Thymus (tissue), 14 donors: ENCODE measurements at places on chromosomes 4 and X.

DNA sequence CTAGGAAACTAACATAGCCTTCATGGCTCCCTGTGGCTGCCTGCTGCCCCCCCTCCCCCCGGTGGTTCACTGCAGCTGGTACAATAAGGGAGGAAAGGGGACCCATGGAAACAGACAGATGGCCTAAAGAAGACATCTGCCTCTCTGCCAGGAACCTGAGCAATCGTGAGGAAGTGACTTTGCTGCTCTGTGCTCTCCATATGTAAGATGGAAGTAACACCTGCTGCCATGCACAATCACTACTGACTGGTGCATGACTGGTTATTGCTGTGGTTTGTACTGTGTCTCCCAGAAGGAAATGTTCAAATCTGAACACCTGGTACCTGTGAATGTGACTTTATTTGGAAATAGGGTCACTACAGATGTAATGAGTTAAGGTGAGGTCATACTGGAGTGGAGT lies 43.6 kb downstream of the CD99L2 start:
- peak; percentile 12 for DNase-seq
- H3K4me3 ChIP-seq = no peak overlapping the region
- H3K27me3 ChIP-seq = no peaks in the 10 kb centered on the region

DNA sequence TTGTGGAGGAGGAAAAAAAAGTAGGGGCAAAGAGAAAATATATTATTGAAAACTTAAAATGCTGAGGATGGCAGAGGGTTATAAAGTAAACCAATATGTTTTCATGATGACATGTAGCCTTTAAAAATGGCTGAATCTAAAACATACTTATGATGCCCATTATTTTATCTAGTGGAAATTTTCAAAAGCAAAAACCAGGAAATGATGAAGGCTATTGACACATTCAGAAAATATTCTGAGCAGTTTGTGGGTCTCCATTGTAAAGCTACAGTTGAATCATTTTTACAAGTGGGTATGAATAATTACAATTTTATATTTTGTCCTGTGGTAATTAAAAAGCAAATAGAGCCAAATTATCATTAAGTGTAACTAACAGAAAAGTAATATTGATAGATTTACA lies 10.7 kb downstream of the PLS3 start:
- H3K27ac ChIP-seq = no peak overlapping the region
- H3K4me1 ChIP-seq = no peaks in the 10 kb centered on the region
- no peak overlapping the region for H3K4me3 ChIP-seq
- no peak for DNase-seq
- no peaks in the 10 kb centered on the region for H3K36me3 ChIP-seq
- no peaks in the 10 kb centered on the region for H3K27me3 ChIP-seq

DNA sequence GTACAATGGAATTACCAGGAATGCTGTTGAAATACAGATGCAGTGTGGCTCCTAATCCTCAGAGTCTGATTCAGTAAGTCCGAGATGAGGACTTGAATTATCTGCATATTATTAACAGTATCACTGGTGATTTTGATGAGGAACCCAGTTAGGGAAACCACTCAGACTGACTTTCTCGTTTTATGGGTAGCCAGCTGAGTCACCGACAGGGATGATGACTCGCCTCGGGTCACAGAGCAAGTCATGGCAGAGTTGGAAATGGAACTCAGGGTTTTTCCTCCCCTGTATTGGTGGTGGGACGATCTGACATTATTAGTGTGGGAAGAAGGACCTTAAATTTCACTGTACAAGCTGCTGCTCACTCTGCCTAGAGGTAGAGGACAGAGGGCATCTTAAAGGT lies 51.3 kb downstream of the RTL9 start:
- no peak overlapping the region for H3K4me3 ChIP-seq
- no peaks in the 10 kb centered on the region for H3K4me1 ChIP-seq
- no peaks in the 10 kb centered on the region for H3K36me3 ChIP-seq
- no peak overlapping the region for H3K27ac ChIP-seq

DNA sequence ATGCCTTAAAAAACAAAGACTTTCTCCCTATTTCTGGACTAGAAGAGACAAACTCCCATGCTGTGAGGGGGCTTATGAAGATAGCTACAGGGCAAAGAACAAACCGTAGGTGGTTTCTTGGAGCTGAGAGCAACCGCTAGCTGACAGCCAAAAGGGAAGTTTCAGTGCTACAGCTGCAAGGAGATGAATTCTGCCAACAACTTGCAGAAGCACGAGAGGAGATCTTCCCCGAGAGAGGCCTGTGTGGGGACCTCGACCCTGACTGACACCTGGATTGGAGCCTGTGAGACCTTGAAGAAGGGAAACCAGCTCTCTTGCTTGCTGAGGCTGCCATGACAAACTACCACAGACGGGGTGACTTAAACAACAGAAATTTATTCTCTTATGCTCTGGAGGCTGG lies 183.8 kb upstream of the VCX3A start:
- no peaks in the 10 kb centered on the region for H3K4me1 ChIP-seq
- no peak overlapping the region for H3K4me3 ChIP-seq
- no peak for DNase-seq
- H3K27me3 ChIP-seq = no peaks in the 10 kb centered on the region

GRCh38 chr4:74583089-74583700 lies 138.3 kb downstream of the AREG start:
- no peak for DNase-seq
- no peak overlapping the region for H3K4me3 ChIP-seq
- no peaks in the 10 kb centered on the region for H3K27me3 ChIP-seq
- no peaks in the 10 kb centered on the region for H3K4me1 ChIP-seq

DNA sequence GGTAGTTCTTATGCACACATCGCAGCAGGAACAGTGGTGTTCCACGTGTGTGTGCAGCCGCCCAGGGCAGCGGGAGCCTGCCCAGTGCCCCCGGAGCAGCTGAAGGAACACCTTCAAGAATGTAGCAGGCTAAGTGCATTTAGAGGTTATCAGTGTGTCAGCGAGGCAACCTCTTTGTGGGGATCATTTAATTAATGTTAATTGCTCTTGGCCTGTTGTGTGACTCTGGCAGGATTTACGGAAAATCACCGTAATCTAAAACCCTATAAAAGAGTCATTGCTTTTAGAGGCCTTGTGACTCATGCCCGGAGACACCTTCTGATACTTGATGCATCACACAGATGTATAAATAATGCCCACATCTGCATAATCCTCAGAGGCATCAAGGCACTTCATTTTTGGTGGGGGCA lies 47.3 kb upstream of the GATB start:
- H3K4me1 ChIP-seq = no peaks in the 10 kb centered on the region
- H3K4me3 ChIP-seq = no peak overlapping the region
- H3K27me3 ChIP-seq = no peaks in the 10 kb centered on the region
- DNase-seq = no peak

DNA sequence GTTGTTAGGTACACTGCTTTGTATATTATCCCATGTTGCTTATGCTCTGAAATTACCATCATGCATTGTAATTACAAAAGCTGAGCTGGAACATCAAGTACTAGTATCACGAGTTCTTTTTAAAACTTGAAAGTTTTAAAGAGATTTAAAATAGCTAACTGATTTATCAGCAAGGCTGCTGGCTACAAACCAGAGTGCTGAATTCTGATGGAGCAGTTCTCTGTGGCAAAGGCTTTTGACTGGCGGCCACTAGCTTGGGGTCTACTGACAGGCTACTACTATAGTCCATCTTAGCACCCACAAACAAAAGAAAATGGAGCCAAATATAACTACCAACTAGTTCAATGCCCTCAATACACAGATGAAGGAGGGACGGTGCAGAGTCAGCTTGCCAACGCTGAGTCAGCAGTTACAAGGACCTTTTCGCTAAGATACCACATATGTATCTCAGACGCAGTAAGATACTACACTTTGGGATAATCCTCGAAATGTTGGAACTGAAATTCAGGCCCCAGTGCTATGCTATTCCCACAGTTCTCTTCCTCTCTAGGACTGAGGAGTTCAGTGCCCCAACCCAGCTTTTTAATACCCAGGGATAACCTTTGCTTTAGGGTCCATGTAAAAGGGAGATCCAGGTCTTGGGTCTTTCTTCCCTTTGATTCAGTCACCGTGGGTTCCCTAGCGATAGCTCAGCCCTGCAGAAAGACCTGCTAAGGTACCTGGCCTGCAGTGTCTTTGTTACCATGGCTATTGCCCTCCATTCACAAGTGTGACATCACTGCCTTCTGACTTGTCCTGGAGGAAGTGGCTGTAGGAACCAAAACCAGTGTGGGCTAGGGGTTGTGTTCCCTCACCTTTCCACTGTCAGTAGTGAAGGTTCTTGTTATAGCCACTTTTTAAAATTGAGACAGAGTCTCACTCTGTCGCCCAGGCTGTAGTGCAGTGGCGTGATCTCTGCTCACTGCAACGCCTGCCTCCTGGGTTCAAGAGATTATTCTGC lies 22.8 kb downstream of the MFAP3L start:
- no peaks in the 10 kb centered on the region for H3K36me3 ChIP-seq
- no peak overlapping the region for H3K27ac ChIP-seq
